ENCODE measurements at places on chromosomes 6 and 20.

GRCh38 chr6:113879186-113880096 is 22.3 kb downstream of the MARCKS start:
- no peak for DNase-seq

DNA sequence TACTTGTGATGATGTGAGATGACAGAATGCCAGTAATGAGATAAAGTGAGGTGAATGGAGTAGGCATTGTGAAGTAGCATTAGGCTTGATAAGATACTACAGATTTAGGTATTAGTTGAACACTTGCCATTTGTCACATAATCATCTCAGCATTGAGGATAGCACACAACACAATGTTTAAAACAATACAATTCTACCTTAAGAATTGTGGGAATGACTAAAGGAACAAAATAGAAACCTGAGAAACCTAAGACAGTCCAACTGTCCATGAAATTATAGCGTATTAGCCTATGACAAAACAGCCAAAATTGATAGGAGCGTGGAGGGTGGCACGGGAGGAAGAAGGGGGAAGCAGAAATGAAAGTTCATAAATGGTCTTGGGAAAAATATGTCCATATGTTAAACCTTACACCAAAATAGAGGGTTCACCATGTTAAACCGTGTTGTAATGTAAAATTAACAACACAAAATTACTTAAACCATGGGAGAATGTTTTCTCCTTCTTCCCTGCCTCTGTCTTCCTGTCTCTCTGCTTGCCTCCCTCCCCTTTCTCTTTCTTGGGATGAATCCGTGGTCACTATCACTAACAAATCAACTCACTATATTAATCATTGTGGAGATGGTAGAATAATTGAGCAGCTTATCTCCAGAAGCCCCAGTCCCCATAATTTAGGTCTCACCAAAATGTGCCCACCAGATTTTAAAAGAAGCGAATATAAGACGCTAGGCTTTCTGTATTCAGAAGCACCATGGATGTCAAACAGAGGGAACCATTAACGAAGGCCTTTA is 33.0 kb upstream of the HFE start:
- DNase-seq, result no peak

DNA sequence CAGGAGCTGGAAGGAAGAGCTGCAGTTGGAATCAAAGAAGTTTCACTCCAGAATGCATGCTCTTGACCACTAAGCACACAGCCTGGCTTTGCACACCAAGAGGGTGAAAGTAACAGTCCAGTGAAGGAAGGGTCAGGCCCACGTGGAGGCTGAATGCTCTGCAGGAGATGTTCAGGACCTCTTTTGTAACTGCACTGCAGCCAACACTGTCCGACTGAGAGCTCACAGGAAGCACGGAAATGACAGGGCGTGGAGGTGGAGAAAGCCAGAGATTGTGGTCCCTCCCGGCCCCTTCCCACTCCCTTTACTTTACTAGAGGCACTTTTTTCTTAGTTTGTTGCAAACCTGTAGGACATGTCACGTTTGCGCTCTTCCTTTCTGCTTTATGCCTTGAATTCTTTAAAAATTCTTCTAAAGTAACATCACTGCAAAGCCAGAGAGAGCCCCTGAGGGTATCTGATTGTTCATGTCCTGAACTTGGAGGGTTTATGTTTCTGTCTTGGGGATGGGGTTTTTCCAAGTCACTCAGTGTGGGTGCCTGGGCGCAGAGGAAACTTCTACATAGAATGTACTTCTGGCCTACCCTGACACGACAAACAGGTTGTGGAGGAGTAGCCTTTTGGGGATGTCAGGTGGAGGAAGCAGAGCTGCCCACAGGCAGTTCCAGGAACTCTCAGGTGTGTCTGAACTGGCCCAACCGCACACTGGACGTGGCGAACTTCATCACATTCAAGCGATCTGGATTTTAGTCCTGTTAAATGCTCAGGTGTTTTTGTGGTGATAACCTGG is 40.9 kb downstream of the JAG1 start:
- DNase-seq, result no peak

DNA sequence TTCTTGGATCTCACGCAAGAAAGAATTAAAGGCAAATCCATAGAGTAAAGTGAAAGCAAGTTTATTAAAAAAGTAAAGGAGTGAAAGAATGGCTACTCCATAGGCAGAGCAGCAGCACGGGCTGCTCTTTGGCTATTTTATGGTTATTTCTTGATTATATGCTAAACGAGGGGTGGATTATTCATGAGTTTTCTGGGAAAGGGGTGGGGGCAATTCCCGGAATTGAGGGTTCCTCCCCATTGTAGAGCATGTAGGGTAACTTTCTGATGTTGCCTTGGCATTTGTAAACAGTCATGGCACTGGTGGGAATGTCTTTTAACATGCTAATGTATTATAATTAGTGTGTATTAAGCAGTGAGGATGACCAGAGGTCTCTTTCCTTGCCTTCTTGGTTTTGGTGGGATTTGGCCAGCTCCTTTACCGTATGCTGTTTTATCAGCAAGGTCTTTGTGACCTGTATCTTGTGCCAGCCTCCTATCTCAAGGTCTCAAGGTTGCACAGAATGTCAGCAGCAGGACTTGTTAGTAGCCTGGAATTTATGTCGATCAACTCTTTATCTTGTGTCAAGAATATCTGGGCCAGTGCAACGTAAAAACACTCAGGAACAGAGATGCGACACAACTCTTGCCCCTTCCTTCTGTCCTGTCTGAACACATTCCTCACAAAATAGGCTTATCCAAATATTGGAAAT is 931.4 kb downstream of the QKI start:
- no peak for DNase-seq

GRCh38 chr6:139448051-139448649 is 73.7 kb upstream of the CITED2 start:
- DNase-seq, result no peak

- DNase-seq, result no peak
Observed at GRCh38 chr20:19881080-19881840, 123.2 kb downstream of the RIN2 start.

GRCh38 chr20:20034486-20034885 is 17.3 kb downstream of the NAA20 start:
- DNase-seq, result no peak

- no peak for DNase-seq
Observed at GRCh38 chr20:52823303-52823702, 148.9 kb upstream of the TSHZ2 start.

DNA sequence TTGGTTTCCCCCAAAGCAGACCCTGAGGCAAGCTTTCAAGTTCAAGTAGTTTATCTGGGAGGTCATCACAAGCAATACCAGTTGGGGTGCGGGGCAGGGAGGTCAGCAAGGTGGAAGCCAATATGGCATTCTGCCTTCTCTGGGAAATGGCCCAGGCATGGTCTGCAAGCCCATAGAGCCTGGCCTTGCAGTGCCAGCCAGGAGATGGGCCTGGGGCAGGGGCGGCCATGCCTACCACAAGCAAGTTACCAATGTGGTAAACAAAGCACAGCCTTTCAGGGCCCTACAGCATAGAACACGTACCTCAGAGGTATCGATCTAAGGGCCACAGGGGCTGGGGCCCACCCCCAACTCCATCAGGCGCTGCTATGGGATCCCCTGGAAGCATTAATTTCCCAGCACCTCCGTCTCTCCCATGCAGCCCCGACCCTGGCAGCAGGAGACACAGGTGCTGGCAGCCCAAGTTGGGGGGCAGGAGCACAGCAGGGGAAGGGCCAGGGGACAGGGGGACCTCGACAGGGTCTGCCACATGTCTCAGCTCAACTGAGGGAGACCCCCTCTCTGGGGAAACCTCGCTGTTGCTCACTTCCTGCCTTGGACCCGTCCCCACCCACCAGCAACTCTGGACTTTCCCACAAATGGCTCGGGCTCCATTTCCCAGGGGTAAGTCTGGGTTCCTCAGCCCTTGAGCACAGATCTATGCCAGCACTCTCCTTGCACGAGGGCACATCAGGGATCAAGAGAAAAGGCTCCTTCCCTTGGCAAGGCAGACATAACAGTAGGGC is 369.0 kb downstream of the PREX1 start:
- DNase-seq, result no peak

DNA sequence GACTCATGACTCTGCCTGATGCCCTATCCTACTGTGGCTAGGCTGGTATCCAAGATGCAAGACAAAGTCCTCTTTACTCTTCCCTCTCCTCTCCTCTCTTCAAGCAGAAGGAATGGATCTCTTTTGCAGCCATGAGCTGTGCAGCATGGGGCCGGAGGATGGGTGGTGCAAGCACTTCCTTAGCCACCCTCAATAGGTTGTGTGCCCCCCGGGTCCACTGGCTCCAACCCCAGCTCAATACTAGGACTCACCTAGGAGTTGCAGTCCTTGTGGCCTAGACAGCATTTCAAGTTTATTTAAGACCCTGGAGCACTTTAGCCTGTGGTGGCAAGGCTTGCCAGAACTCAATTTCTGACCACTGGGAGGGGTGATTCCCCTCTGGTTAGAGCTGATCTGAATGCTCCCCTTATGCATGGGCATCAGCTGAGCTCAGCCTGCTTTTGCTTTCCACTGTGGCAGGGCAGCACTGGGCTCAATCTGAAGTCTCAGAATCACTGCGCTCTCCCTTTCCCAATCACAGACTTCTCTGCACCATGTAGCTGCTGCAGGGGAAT is 29.0 kb upstream of the GRM4 start:
- no peak for DNase-seq

DNA sequence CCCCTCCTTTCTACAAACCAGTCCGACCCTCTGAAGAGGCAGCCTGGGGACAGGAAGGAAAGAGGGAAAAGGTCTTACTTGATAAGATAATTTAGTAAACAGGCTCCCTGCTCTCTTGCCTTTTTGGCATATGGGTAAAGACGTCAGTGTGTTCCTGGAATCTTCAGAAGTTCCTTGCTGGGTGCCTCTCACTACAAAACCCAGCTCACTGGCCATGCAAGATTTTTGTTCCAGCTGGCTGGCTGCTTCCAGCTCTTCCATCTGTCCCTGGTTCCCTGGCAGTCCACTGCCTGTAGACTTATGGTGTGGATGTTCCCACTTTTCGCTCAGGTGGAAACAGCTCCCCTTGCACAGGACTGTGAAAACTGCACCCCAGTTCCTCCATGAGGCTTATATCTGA is 57.4 kb downstream of the MOCS1 start:
- no peak for DNase-seq

DNA sequence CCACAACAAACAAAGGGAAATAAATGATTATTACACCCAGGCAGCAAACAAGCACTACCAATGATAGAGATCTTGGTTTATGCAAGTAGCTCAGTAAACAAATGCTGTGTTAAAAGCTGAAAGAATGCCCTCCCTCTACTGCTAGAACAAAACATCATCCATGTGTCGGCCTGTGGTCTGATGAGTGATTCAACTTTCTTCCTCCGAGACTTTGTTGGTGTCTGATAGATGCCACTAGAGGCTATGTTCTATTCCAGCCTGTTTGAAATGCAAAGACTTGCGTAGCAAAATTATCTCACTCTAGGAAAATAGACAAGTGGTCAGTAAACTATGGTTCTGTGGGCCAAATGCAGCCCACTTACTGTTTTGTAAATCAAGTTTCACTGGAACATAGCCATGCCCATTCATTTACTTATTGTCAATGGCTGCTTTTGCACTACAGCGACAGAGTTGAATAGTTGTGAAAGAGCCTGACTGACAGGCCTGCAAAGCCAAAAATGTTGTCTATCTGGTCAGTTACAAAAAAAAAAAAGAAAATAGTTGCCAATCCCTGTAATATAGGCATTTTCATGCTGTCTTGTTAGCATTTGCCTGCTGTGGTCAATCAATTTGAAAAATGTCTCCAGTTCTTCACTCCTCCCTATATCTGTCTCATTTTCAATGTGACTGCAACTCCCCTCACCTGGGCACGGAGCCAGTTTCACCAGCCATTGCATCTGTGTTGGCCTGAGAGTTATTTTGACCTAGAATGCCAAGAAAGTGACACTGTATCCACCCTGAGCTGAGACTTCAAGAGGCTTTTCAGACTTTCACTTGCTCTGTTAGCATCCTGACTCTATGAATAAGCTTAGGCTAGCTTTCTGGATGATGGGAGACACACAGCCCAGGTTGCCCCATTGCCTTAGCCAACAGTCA is 544.6 kb upstream of the BTBD3 start:
- DNase-seq, result no peak

Measured in stimulated activated CD8-positive, alpha-beta memory T cell treated with anti-CD3 and anti-CD28 coated beads, Interleukin-7, amount 100 ng/mL, for 24 hours (primary cell).